Activated T-helper 1 cell treated with anti-CD3 and anti-CD28 coated beads, Interleukin-12 subunit alpha, Interleukin-12 subunit beta, Interleukin-2, Interleukin-4 antibody, amounts not matched to agents 30 ng/mL and 10 ng/mL and 1 ng/mL, durations not matched to agents 14 hours and 24 hours and 36 hours (primary cell): ENCODE measurements at places on chromosomes 3 and 15. TPM values are rescaled to one million over a fixed set of nuclear protein-coding genes. Genes with fewer than 3 reads are reported as not detected.

The GPR27 gene
- total RNA-seq = 0.70 and 1.3 TPM in 2 replicates

The SLC6A1 gene
- not detected in 2 replicates for total RNA-seq

- no peak for DNase-seq
- H3K27me3 ChIP-seq = no peaks in the 10 kb centered on the region
- H3K27ac ChIP-seq = no peak overlapping the region
- peaks cover 29% of the 10 kb centered on the region for H3K36me3 ChIP-seq
Observed at GRCh38 chr3:94076055-94076454, 13.2 kb downstream of the NSUN3 start.

DNA sequence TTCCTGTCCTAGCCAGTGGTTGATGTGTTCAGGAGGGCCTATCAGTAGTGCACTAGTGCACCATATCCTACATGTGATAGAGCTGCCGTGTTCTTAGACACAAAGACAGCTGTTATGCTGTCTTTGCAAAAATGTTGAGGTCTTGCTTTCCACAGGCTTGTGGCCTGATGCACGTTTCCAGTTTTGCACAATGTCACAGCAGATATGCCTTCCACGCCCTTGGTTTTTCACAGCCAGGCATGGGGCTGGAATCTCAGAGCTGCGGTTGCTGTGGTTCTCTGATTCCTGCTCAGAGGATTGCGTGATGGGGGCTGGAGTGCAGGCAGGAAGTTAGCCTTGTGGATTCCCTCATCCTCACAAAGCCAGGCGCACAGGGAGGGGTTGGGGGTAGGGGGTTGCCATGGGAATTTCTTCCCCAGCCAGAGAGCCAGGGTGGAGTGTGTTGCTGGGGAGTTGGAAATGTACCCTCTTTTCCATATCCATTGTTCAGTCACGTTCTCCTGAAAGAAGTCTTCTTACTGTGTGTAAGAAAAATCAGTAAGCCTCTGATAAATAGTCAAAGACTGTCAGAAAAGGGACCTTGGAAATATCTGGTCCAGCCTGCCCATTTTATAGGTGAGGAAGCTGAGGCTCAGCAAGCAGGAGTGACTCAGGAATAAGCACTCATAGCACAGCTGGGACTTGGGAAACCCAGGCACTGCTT lies 79.4 kb downstream of the SMAD3 start:
- peaks cover 37% of the 10 kb centered on the region for H3K36me3 ChIP-seq
- peaks cover 100% of the 10 kb centered on the region for H3K4me1 ChIP-seq
- H3K27ac ChIP-seq = peak overlapping the region; percentile 77
- peak; percentile 17 for DNase-seq
- H3K4me3 ChIP-seq = peak overlapping the region; percentile 64
- H3K27me3 ChIP-seq = no peaks in the 10 kb centered on the region

GRCh38 chr3:127663151-127663550 lies 9.6 kb upstream of the ABTB1 start:
- no peak for DNase-seq
- H3K36me3 ChIP-seq = no peaks in the 10 kb centered on the region
- H3K4me1 ChIP-seq = no peaks in the 10 kb centered on the region
- peaks cover 14% of the 10 kb centered on the region for H3K27me3 ChIP-seq
- no peak overlapping the region for H3K4me3 ChIP-seq
- H3K27ac ChIP-seq = no peak overlapping the region

DNA sequence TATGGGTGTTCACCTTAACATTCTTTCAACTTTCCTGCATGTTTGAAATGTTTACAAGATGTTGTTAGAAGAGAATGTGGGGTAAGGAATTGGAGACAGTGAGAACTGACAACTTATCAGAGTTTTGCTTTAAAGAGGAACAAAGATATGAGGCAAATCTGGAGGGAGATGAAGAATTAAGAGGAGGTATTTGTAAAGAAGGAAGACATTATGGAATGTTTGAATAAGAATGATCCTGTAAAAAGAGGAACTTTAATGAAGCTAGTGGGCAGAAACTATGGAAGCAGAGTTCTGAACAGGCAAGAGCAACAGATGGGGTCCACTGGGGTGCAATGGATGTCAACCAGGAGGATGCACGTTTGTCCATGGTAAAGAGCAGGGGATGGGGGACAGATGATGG lies 27.7 kb downstream of the PLD1 start:
- H3K27ac ChIP-seq = no peak overlapping the region
- no peak for DNase-seq
- peaks cover 15% of the 10 kb centered on the region for H3K27me3 ChIP-seq

DNA sequence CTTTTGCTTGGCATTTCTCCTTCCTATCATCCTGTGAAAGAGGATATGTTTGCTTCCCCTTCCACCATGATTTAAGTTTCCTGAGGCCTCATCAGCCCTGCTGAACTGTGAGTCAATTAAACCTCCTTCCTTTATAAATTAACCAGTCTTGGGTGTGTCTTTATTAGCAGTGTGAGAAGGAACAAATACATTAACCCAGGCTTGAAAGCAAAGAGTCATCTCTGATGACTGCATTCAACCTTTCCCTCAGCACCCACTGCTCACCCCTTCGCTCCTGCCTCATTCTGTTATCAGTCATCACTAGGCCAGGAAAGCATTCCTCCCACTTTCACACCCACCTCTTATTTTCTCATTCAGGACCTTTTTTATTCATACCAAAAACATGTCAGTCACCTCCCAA lies 59.6 kb upstream of the CASR start:
- H3K36me3 ChIP-seq = peaks cover 6% of the 10 kb centered on the region
- peak overlapping the region; percentile 8 for H3K4me3 ChIP-seq
- no peak overlapping the region for H3K27ac ChIP-seq
- peaks cover 15% of the 10 kb centered on the region for H3K27me3 ChIP-seq
- DNase-seq = no peak
- peaks cover 11% of the 10 kb centered on the region for H3K4me1 ChIP-seq

GRCh38 chr3:99393961-99394360 lies 244.4 kb upstream of the COL8A1 start:
- no peak overlapping the region for H3K4me3 ChIP-seq
- no peaks in the 10 kb centered on the region for H3K4me1 ChIP-seq
- no peak overlapping the region for H3K27ac ChIP-seq
- no peak for DNase-seq
- H3K36me3 ChIP-seq = no peaks in the 10 kb centered on the region

DNA sequence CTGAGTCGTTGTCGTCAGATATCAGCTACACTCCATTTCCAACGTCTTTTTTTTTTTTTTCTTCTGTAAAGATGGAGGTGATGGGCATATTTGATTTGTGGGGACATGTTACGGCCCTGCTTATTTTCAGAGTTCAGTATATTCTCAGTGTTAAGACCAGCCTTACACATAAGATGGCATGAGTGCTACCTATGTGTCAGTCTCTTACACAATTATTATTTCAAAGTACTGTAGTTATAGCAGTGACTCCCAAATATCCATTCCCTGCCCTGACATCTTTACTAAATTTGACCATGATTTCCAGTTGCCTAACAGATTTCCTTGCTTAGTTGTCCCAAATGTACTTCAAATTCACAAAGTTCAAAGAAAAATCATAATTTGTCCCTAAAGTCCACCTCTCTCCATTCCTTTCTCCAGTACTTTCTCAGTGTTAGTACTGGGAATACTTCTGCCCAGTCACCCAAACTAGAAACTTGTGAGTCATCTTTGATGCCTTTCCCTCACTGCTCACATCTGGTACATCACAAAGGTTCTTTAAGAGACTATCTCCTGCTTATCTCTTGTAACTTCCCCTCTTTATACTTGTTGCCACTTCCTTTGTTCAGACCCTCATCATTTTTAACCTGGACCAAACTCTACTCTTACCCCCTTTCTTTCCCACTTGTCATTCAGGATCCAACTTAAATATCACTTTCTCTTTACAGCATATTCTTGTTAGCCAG lies 67.0 kb downstream of the ZNF609 start:
- peaks cover 15% of the 10 kb centered on the region for H3K36me3 ChIP-seq
- no peaks in the 10 kb centered on the region for H3K27me3 ChIP-seq
- peaks cover 48% of the 10 kb centered on the region for H3K4me1 ChIP-seq
- no peak overlapping the region for H3K27ac ChIP-seq

GRCh38 chr15:77533578-77534430 lies 98.9 kb downstream of the LINGO1 start:
- no peak for DNase-seq
- no peaks in the 10 kb centered on the region for H3K36me3 ChIP-seq
- H3K27ac ChIP-seq = no peak overlapping the region
- peaks cover 11% of the 10 kb centered on the region for H3K27me3 ChIP-seq
- no peaks in the 10 kb centered on the region for H3K4me1 ChIP-seq

GRCh38 chr3:175518459-175518858 lies 659.3 kb downstream of the NAALADL2 start:
- no peak overlapping the region for H3K27ac ChIP-seq
- no peak for DNase-seq
- H3K27me3 ChIP-seq = no peaks in the 10 kb centered on the region
- H3K36me3 ChIP-seq = no peaks in the 10 kb centered on the region
- H3K4me3 ChIP-seq = no peak overlapping the region
